ENCODE measurements at places on chromosomes 2 and 18.
A peak's percentile ranks its signal among the peaks of the same experiment; 100 is the strongest.

DNA sequence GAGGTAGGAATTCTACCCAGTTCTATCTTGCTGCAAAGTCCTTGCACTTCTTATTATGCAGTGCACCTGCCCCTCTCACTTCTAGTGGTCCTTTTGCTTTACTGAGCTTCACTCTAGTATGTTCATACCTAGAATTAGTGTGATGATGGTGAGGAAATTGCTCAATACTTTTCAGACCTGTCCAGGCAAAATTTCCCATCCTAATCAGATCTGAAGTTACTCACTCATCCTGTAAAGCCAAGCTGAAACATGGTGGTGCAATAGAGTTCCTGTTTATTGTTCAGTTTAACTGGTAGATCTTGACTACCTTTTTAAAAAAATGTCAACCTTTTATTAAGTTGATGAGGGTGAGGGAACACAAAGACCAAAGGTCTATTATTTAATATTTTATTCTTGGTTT is 12.6 kb upstream of the FIGN start:
- no peak for DNase-seq

DNA sequence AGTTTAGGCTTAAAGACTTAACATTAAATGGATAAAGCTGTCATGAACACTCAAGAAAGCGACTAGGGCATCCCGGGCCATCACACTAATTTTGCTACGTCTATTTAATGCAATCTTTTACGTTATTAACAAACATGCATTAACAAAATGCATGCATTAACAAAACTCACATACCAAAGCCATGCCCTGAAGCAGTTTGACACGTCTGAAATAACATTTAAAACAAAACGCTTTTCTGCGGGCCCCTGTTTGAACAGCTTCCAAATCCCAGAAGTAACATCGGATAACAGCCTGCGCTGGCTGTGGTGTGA is 458 bp downstream of the B4GALT6 start:
- DNase-seq = no peak

DNA sequence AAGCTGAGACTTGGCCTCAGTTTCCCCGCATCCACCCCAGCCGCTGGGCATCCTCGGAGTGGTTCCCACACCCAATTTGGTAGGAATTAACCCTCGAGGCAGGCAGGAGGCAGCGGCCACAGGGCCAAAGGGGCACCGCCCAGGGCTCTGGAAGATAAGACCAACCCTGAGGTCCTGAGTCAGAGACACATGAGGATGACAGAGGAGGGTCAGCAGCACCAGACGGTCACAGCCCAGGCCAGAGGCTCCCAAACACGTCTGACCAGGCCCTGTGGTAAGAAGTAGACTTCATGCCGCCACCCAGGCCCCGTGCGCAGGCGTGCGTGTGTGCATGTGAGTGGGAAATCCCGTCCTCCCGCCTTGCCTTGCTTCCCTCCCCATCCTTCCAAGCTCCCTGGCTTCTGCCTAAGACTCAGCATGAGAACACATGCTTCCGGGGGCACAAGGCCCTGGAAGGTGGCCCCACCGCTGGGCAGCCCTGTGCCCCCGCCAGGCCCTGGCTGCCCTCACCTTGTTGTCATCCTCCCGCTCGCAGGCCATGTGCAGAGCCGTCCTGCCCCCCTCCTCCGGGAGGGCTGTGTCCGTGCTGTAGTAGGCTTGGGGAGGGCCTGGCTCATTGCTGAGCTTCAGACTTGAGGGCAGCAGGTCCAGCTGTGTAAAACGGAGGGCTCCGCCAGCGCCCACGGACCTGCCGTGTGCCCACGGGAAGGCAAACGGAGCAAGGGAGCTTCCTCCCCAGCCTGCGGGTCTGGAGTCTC is 46.3 kb downstream of the ANKMY1 start:
- no peak for DNase-seq

GRCh38 chr2:41488888-41489287 is 558.9 kb upstream of the PKDCC start:
- DNase-seq = no peak

GRCh38 chr2:144099780-144100377 is 420.0 kb downstream of the ZEB2 start:
- DNase-seq = no peak

DNA sequence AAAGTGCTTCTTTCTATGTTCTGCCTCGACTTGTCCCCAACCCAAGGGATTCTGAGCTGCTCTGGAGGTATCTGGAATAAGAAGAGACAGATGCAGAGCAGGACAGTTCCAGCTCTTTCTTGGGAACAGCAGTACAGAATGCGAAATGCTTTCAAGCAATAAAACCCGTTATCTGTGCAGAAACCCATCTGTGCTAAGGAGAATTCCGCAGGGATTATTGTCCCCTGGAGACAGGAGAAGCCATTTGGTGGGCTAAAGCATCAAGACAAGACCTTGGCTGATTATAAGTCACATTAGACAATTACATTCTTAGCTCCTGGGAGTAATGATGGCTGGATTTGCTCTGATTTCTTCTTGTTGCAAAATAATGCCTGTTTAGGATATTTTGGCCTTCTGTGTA is 185.4 kb upstream of the GLI2 start:
- no peak for DNase-seq

- no peak for DNase-seq
Observed at GRCh38 chr18:49393011-49393410, 67.4 kb downstream of the DYM start.

GRCh38 chr18:22141211-22141610 is 28.2 kb upstream of the GATA6 start:
- no peak for DNase-seq

GRCh38 chr2:96703021-96703751 is 36.7 kb downstream of the LMAN2L start:
- no peak for DNase-seq

GRCh38 chr2:220277445-220277975 is 650.1 kb downstream of the SLC4A3 start:
- DNase-seq = no peak

DNA sequence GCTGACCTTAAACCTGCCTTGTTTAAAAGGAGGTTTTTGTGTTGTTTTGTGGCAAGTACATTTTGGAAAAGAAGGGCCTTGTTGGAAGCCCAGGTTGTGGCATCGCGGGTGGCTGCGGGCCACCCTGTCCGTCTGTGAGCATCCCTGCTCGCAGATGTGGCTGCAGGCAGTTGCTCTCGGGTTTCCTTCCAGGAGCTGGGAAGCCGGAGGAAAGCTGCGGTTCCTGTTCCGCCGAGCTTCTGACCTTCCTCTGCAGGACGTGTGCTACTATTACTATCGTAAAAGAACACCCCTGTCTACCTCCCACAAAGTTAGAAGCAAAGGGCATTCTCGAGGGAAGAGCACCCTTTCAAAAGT is 766 bp downstream of the MFF start:
- DNase-seq = peak; percentile 21

DNA sequence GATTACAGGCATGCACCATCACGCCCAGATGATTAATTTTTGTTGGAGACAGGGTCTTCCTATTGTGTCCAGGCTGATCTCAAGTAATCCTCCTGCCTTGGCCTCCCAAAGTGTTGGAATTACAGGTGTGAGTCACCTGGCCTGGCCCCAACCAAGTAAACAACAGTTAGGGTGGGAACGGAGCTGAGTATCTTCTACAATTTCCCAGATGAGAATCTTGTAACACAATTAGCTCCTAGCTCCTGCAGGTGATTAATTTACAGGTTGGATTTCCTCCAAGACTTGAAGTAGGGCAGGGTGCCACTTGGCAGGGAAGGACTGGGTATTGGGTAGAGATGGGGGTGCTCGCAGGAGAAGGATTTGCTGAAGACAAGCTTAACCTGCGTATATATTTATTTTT is 17.8 kb downstream of the NLRC4 start:
- no peak for DNase-seq

- no peak for DNase-seq
Observed at GRCh38 chr18:30489890-30490643, 552.5 kb downstream of the DSC3 start.

DNA sequence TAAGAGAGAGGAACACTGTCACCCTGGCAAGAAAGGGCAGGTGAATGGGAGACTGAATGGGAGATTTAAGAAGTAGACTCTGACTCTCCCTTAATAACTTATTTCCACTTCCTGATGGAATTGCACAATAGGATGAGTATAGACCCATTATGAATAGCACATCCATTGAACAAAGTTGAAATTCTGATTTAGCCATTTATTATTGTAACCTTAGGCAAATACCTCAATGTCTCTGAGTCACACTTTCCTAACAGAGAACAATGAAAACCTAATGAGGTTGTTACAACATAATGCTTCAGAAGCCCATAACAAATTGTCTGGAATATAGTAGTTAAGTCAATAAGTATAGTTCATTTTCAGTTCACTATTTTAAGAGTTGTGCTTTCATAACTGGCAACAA is 78.9 kb downstream of the NRXN1 start:
- DNase-seq = no peak

- no peak for DNase-seq
Observed at GRCh38 chr18:26703170-26703930, 155.0 kb upstream of the KCTD1 start.

- DNase-seq = no peak
Observed at GRCh38 chr2:10242451-10242850, 60.3 kb upstream of the HPCAL1 start.

DNA sequence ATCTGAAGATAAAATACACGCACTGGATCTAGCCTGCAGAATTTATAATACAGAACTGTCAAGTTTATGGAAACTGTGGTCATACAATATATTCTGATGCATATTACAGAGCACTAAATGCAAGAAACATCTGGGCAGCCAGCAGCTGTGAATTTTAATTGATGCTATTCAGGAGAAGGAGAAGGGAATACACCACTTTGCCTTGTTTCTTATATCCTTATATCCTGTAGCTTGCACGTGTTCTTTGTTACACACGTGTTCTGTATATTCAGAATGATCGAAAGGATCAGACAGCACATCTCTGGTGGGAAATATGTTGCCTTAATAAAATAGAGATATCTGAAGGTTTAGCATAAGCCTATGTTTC is 335.8 kb downstream of the AGPS start:
- DNase-seq = no peak

DNA sequence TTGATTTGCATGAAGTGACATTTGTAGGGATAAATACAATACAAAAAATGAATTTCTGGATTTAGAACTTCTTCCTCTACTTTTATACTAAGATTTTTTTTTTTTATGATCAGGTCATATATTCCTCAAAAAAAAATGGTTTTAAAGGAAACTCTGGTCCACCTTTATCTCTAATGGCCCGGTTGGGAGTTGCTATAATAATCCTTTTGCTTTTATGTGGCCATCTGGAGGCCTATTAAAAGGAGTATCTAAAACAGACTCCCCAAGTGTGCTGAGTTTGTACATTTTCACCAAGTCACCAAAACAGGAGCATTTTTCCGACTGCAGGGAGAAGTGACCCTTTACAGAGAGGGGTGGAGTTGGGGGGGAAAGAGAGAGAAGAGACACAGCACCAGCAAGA is 329.2 kb upstream of the FIGN start:
- no peak for DNase-seq

DNA sequence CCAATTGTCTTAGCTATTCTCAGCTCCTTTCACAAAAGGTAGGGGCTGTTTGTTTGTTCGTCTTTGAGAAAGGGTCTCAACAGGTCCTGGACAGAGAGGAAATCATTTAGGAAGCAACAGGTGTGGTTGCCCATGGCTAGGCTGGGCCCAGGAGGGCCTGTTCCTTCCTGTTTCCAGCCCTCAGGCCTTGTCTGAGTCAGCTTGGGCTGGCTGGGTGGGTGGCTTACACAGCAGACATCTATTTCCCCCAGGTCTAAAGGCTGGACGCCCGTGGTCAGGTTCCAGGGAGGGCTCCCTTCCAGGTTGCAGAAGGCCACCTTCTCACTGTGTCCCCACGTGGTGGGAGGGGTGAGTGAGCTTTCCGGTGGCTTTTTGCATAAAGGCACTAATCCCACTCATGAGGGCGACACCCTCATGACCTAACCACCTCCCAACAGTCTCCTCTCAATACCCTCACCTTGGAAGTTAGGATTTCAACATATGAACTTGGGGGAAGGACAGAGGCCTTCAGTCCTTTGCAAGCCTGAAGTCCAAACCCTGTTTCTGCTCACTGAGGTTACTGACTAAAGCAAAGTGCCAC is 45.5 kb downstream of the ARHGEF4 start:
- no peak for DNase-seq

GRCh38 chr18:79732721-79733025 is 53.1 kb downstream of the CTDP1 start:
- no peak for DNase-seq

- DNase-seq = no peak
Observed at GRCh38 chr2:178426388-178426787, 24.6 kb downstream of the PRKRA start.

- DNase-seq = no peak
Observed at GRCh38 chr18:10006311-10006893, 92.6 kb downstream of the VAPA start.

- DNase-seq = no peak
Observed at GRCh38 chr2:204655101-204655500, 109.8 kb downstream of the PARD3B start.

GRCh38 chr2:33314541-33314940 is 161.9 kb upstream of the RASGRP3 start:
- DNase-seq = no peak

- no peak for DNase-seq
Observed at GRCh38 chr2:3751806-3752205, 48.4 kb downstream of the DCDC2C start.

DNA sequence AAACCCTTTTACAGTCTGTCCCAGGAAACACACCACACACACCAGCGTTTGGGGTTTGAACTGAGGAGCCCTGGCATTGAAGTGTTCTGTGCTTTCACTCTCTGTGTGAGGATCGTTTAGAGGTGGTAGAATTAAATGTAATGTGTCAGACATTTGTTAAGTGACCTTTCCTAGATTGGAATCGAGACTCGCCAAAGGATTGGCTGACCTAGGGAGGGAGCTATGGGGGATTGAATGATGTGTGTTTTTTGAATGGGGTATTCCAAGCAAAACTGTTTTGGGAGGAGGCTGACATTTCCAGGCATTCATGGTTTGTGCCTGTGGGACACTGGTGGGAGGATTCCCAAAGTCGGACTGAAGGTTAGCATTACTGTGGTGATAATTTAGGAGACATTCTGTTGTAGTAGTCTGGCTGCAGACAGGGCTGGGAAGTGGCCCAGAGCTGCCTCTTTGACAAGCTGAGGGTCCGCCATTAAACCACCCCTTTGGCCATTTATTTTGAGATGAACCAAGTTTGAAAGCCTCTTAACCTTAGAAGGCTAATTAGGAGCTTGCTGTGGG is 1.7 kb downstream of the MYO1B start:
- DNase-seq = no peak

DNA sequence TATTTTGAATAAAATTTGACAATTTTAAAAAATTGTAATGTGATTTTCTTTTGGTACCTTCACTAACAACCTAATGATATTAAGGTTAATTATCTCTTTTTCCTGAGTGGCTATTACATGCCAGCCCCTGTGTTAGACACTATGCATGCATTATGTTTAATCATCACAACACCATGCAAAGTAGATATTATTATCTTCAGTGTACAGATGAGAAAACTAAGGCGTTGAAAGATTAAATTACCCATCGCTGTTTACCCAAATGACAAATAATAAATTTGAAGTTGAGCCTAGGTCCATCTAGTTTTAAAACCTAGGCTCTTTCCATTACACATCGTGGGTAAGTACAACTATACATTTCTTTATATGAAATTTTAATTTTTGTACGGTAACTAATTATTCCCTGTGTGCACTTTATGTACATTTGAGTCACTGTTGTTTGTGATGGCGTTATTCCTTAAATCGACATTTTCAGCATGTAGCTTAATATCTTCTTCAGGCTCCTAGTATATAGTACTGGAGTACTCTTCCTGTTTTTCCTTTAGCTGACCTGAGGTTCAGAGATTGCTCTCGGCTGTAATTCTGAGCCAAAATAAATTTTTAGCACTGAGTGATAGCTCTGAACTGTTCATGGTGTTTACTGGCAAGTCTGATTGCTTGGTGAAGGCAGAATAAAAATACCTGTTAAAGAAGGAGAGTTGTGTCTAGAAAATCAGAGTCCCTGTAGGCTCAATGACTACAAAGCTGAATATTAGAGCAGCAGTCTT is 13.9 kb upstream of the MBD2 start:
- DNase-seq = no peak

Data from stimulated activated CD4-positive, alpha-beta T cell treated with anti-CD3 and anti-CD28 coated beads, Interleukin-2, amount 100 ng/mL, for 24 hours (primary cell).